ENCODE measurements at places on chromosomes 16 and 17.

DNA sequence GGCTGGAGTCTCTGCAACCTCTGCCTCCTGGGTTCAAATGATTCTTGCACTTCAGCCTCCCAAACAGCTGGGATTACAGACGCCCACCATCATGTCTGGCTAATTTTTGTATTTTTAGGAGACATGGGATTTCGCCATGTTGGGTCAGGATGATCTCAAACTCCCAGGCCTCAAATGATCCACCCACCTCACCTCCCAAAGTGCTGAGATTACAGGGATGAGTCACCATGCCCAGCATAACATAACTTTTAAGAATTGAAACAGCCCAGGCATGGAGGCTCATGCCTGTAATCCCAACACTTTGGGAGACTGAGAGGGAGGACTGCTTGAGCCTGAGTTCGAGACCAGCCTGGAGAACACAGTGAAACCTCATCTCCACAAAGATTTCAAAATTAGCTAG, 2.5 kb downstream of the RSL1D1 start:
- H3K4me3 ChIP-seq: peak overlapping the region; percentile 46
- no peaks in the 10 kb centered on the region for H3K27me3 ChIP-seq
- no peak overlapping the region for H3K27ac ChIP-seq

DNA sequence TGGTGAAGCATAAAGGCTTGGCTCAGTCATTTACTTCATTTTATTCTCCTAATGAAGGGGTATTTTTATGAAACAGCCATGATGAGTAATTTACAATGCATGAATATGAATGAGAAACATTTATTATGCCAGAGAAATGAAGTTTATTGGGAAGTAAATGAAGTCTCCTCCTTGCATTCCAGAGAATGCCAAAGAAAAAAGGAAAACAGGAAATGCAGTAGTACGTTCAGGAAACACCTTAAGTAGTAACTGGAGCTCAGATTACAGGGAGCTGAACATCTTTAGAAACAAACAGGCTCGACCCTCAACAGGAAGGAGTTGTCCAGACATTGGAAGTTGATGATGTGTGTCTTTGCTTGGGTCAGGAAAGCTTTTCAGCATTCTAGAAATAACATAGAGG, 4.6 kb downstream of the KRT34 start:
- H3K36me3 ChIP-seq: no peaks in the 10 kb centered on the region
- no peaks in the 10 kb centered on the region for H3K4me1 ChIP-seq
- H3K27me3 ChIP-seq: peaks cover 2% of the 10 kb centered on the region
- H3K27ac ChIP-seq: no peak overlapping the region
- DNase-seq: no peak

- no peak overlapping the region for H3K27ac ChIP-seq
- no peaks in the 10 kb centered on the region for H3K4me1 ChIP-seq
- H3K27me3 ChIP-seq: no peaks in the 10 kb centered on the region
- no peak overlapping the region for H3K4me3 ChIP-seq
Measured at GRCh38 chr17:5793899-5794298, 209.6 kb upstream of the NLRP1 start.

- H3K27ac ChIP-seq: no peak overlapping the region
- no peak for DNase-seq
- no peaks in the 10 kb centered on the region for H3K36me3 ChIP-seq
Measured at GRCh38 chr17:35515027-35515426, 22.5 kb downstream of the SLFN12L start.

GRCh38 chr17:9346296-9346926, 229.2 kb downstream of the STX8 start:
- no peaks in the 10 kb centered on the region for H3K27me3 ChIP-seq
- no peak for DNase-seq
- no peak overlapping the region for H3K27ac ChIP-seq
- peaks cover 5% of the 10 kb centered on the region for H3K4me1 ChIP-seq
- H3K4me3 ChIP-seq: no peak overlapping the region

DNA sequence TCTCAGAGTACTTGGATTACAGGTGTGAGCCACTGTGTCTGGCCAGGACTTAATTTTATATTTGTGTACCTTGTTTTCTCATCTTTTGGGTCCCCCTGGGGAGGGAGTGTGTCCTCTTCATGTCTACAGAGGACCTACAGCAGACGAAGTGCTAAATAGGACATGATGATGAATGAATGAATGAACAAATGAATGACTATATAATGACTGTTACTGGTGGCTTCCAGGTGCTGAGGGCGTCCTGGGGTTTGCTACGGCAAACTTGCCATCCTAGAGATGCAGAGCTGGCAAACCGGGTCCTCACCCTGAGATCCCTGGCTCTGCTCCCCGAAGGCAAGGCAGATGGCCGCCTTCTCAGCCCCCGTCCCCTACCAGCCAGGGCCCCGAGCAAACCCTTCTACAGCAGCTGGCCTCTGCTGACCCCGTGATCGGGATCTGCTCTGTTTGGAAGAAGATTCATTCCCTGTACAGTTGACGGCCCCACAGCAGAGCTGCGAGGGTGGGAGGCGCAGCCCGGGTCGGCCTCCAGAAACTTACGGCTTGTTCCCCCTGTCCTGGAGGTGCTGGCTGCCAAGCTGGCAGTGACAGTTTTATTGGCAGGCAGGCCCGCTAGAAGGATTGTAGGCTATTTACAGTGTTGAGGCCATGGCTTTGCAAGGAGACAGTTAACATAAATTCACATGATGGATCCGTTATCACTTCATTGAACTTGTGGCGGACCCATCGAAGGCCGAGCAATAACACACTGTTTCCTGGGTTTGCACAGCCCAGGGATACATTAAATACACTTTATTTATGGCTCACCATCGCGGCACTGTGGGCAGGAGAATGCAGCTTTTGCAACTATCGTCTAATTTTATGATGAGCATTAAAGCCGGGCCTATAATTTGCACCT, 197.7 kb upstream of the GSE1 start:
- no peaks in the 10 kb centered on the region for H3K27me3 ChIP-seq
- no peaks in the 10 kb centered on the region for H3K4me1 ChIP-seq
- no peak for DNase-seq
- H3K27ac ChIP-seq: no peak overlapping the region
- no peaks in the 10 kb centered on the region for H3K36me3 ChIP-seq
- H3K4me3 ChIP-seq: no peak overlapping the region

DNA sequence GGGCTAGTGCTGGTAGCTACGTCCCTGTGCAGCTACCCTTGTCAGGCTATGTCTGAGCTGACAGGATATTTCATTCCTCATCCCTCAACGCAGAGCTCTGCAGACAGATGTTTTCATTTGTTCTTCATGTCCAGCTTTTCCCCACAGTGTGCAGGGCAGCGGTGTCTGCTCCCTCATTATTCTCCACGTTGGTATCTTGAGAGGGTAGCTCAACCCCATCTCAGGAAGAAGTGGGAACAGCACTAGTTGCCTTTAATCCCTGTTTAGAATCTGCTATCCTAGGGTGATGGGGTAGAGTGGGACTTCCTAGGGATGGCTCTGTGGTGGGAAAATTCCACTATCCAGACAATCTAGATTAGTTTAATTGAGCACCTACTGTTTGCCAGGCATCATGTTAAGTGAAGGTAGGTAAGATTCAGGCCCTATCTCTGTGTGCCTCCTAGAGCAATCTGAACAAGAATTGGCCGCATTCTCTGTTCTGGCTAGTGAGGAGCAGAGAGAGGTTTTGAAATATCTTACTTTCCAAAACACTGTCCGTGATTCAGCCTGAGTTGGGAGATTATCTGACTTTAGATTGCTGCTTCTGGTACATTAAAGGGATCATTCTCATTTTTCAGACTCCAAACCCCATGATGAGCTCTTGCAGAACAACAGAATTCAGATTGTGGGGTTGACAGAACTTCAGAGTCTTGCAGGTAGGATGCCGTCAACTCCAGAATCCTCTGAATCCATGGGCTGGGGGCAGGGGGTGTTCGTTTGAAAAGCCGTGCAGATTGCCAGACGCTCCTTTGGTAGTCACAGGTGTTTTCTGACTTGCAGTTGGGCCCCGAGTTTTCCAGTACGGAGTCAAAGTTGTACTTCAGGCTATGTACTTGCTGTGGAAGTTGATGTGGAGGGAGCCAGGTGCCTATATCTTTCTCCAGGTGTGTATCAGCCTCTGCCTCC, 963 bp downstream of the ALG1 start:
- H3K27me3 ChIP-seq: no peaks in the 10 kb centered on the region
- H3K4me1 ChIP-seq: peaks cover 14% of the 10 kb centered on the region
- DNase-seq: no peak
- H3K27ac ChIP-seq: peak overlapping the region; percentile 75
- H3K4me3 ChIP-seq: peak overlapping the region; percentile 87

All from GM12878 (cell line).